ENCODE measurements at places on chromosomes 11 and 22. TPM values are rescaled to one million over a fixed set of nuclear protein-coding genes. Genes with fewer than 3 reads are reported as not detected.

GRCh38 chr22:20431511-20432192, 6.0 kb downstream of the SCARF2 start:
- no peak for DNase-seq

DNA sequence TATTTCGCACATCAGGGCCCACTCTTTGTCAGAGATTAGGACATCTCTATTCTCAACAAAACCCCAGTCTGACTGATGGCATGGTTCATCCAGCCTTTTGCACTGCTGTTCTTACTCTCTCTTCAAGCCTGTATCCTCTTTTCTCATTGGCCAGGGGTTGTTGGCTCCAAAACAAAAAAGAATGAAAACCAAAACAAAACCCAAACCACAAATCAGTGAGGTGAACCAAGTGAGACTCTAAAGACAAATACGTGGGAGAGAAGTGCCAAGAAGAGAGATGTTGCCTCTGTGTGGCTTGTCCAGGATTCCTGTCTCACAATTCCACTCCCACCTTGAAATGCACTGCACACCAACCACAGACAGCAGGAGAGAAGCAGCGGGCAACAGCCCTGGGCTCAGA, 278.9 kb upstream of the NARS2 start:
- DNase-seq: no peak

GRCh38 chr22:49300951-49301397, 526.7 kb downstream of the BRD1 start:
- DNase-seq: no peak

DNA sequence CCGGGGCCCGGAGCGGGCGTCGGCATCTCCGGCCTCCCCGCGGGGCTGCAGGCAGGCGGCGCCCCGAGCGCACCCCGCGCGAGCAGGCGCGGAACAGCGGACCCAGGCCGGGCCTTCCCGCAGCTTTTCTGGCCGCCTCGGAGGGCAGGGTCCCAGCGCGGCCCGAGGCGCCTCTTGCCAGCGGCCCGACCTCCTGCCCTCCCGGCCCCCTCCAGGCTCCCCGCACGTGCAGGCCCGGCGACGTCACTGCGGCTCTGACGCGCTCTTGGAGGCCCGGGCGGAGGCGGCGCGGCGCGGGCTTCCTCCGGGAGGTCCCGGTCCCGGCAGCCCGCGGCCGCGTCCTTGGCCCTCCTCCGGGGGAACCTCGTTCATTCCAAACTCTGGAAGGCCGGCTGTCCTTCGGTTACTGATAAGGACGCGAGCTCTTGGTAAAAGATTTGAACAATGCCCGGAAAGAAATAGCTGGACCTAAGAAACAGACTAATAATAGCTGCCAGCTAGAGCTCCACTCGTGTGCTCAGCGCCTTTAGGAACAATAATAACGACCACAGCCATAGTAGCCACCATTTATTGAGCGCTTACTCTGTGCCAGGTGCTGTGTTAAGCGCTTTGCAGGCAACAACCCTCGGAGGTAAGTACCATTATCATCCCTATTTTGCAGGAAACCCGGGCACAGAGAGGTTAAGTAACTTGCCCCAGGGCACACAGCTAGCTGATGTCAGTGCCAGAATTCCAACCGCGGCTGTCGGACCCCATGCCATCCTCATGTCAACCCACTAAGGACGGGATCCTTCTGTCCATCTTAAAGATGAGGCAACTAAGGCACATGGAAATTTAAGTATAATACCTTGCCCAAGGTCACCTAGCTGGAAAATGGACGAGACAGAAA, 39.1 kb upstream of the CREB3L1 start:
- peak; percentile 87 for DNase-seq

- peak; percentile 57 for DNase-seq
Observed at GRCh38 chr11:76615950-76616349, 54.6 kb downstream of the LRRC32 start.

DNA sequence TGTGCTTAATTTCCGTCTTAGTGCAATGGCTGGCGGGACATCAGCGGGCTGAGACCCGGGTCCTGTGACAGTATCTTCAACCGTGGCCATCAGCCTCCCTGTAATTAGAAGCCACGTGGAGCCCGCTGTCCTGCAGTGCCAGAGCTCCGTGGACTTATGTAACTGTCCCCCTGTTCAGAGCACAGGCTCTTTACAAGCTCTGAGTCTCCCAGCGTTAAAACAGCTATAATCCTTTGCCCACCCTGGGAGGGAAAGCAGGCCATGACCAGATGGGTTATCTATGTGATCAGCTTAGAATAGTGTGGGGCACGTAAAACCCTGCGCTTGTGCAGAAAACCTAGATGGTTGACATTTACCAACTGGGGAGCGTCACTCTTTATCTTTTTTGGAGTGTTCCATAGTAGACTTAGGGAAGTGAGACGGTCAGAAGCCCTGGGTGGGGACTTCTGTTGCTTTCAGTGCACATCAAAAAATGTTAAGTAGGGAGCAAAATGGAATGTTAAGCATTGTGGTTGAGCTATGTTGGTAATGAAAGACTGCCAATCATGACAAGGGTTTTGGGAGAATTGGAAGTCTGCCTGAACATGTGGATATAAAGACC, 103.5 kb upstream of the CADM1 start:
- no peak for DNase-seq

DNA sequence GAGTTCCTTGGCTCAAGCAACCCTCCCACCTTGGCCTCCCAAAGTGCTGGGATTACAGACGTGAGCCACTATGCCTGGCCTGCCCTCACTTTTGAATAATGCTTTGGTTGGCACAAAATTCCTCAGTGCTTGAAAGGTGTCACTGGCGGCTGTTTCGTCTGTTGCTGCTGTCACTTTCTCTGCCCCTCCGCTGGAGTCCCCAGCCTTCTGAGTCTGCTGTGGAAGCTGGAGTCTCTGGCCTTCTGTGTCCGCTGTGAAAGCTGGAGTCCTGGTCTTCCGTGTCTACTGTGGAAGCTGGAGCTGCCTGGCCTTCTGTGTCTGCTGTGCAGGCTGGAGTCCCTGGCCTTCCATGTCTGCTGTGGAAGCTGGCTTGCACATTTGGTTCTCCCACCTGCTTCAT, 4.9 kb upstream of the KRTAP5-1 start:
- no peak for DNase-seq

- DNase-seq: no peak
Observed at GRCh38 chr22:48147404-48147803, 1385.0 kb downstream of the TBC1D22A start.

DNA sequence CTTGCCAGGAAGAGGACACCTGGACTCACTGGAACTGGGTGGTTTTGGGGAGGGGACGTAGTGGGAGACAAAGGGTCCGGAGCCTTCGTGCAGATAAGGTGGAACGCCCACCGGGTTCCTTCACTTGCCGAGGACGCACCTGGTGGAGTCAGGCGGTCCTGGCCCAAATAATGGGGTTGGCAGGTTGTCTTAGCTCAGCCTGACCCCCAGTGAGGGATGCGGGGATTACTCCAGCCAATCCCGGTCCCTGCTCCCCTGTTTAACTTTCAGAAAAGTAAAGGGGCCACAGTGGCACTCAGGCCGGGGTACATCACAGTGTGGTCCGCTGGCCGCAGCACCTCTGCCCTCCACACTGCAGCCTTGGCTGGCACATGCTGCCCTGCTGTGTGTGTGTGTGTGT, 18.0 kb downstream of the A4GALT start:
- no peak for DNase-seq

DNA sequence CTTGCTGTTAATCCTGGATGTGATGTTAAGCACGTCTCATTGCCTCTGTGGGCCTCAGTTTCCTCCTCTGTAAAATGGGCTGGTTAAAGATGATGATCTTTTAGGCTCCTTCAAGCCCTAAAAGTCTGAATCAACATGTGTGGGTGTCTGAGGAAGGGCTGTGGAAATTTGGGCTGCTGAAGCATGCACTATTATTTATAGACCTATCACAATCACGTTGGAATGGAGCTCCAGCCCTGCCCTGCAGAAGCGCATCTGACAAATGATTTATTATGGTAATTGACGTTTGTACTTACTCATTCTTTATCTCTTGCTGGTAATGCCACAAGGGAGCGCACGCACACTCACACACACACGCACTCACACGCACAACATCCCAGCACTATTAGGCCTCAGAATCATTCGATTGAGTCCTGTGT, 20.4 kb downstream of the P2RX3 start:
- peak; percentile 29 for DNase-seq

GRCh38 chr11:4619514-4619913, 11.5 kb upstream of the TRIM68 start:
- DNase-seq: no peak

DNA sequence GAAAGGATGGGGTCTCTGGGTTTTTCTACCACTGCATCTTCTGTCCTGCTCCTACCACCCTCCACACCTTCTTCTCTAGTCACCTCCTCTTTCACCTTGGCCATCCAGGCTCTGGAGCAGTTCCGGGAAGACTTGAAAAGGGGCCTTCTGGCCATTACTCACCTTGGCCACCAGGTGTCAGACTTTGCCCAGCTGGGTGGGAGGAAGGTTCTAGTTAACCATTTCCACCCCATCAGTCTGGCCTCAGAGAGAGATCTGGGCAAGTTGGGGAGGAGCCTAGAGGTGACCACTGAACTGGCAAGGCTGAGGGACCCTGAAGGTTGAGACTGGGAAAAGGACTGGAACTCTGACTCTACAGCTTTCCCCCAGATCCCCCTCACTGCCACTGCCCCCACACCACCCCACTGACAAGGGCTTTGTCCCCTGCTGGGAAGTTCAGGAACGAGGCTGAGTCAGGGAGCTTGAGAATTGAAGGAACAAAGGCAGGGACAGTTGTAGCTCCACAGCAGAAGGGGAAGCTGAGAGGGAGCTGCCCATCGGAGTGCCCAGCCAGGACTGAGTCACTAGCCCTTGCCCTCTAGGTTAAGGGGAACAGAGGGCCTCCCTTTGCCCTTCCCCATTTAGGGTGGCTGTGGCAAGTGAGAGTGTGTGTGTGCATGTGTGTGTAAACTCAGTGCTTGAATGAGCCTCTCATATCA, 3.7 kb upstream of the POLD4 start:
- peak; percentile 85 for DNase-seq

- DNase-seq: no peak
Observed at GRCh38 chr11:89502301-89502700, 11.1 kb upstream of the NOX4 start.

- no peak for DNase-seq
Observed at GRCh38 chr22:18979957-18980356, 43.9 kb upstream of the PRODH start.

- peak; percentile 37 for DNase-seq
Observed at GRCh38 chr11:61962213-61963015, 5.0 kb downstream of the FTH1 start.

DNA sequence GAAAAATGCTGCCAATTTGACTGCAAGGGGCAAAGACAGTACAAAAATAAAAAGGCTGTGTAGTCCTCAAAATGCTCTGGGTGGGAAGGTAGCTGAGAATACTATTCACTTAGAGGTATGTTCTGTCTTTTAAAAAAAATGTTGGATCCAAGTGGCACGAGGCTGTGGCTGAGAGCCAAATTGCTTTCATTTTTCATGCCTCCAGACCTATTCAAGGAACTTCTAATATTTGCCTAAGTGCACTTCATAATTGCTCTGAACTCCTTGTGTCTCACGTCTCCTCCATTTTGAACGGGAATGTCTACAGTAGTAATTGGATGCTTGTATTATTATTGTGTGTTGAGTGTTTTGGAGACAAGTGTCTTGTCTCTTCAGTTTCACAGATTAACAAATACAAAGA, 19.1 kb upstream of the SLC22A25 start:
- no peak for DNase-seq

GRCh38 chr22:33635766-33636165, 284.5 kb downstream of the LARGE1 start:
- DNase-seq: no peak

DNA sequence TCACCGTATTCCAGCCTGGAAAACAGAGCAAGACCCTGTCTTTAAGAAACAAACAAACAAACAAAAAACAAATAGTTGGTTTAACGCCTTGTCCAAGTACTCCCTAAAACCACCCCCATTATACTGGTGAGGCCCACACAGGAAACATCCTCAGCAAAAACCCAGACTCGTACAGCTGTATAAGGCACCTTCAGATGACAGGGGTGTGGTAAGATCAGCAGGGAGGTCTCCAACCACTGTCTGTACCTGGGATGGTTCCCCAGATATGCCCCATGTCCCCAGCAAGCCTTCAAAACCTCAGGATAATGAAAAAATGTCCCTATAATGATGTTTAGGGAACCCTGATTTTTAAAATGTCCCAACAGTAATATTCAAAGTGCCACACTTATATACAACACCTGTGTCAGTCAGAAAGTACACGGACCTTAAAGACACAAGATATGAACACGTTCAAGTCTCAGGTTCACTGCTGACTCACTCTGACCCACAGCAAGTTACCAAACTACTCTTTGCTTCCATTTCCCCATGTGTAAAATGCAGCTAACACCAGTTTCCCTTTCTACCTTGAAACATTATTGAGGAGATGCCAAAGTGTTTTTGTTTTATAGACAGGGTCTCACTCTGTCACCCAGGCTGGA, 9.3 kb downstream of the SF3A1 start:
- no peak for DNase-seq

Gene CCDC15
- total RNA-seq: 0.97 TPM

Gene RAB39A
- not detected for total RNA-seq

Gene FAM168A
- total RNA-seq: 26.4 TPM

Gene IL18BP
- 4.8 TPM for total RNA-seq

Gene DGCR6
- 0.86 TPM for total RNA-seq

All from GM23248 (cell line).